ENCODE measurements at places on chromosomes 2 and 18.
A peak's percentile ranks its signal among the peaks of the same experiment; 100 is the strongest.

- no peak for DNase-seq
Observed at GRCh38 chr2:235527806-235528469, 34.1 kb downstream of the AGAP1 start.

- DNase-seq = no peak
Observed at GRCh38 chr2:213627054-213627710, 342.9 kb downstream of the SPAG16 start.

- no peak for DNase-seq
Observed at GRCh38 chr2:94872088-94872618, 923 bp downstream of the TEKT4 start.

DNA sequence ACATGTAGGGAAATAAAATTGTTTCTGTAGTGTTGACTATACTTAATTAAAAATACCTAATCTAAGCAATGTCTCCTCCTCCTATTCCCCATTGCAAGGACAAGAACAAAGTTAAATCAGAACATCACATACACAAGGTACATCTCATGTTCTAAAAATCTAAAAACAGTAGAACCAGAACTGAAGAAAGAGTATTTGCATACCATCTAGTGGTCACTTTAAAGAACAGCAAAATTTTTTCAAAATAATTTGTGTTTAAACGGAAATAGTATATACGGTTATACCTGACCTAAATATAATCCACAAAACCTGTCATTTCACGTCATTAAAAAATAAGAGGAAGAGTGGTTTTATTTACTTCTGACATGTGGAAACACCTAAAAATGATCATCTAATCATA is 294.3 kb upstream of the KCNH7 start:
- DNase-seq = no peak

- DNase-seq = no peak
Observed at GRCh38 chr2:105497094-105497493, 98.2 kb upstream of the FHL2 start.

DNA sequence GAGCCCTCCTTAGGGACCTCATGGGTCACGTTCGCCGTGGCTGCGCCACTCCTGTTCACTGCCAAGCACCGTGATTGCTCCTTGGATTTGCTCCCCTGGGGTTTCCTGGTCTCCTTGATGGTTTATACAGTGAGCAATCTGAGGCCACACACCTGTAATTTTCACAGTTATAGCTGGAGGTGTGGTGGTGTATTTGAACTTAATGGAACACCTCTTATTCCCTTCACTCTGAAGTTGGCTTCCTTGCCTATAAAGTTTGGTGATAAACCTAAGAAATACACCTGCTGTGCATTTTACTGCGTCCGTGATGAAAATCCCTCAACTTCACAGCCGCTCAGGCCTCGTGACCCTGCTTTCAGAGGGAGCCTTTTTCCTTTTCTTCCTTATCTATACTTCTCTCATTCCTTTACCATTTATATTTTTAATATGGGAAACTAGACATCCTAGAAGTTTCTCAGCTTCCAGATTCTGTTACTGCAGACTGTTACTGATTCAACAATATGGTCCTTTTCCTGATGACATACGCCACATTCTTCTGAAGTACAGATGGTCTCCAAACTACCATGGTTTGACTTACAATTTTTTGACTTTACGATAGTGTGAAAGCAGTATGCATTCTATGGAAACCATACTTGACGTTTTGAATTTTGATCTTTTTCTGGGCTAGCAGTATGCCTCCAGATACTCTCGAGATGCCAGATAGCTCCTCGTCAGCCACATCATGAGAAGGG is 8.6 kb downstream of the ATG4B start:
- no peak for DNase-seq

- no peak for DNase-seq
Observed at GRCh38 chr2:46801731-46802664, 113.6 kb downstream of the MCFD2 start.

DNA sequence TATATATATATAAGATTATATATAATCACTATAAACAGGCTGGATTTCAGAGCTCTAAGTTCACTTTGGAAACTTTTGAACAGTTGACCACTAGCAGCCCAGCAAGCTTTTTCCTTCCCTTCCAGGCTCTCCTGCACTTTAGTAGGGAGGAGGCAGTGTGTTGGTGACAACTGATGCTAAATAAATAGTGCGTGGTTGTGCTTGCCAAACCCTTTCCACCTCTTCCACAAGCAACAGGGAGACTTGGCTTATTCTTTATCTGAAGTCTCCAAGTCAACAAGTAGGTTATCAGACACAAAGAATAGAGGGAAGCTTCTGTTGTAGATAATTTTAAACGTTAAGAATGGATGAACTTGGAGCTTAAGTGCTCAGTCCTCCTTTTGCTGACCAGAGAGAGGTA is 408.2 kb upstream of the HNRNPA3 start:
- no peak for DNase-seq

- DNase-seq = no peak
Observed at GRCh38 chr2:23078784-23079434, 306.1 kb upstream of the KLHL29 start.

DNA sequence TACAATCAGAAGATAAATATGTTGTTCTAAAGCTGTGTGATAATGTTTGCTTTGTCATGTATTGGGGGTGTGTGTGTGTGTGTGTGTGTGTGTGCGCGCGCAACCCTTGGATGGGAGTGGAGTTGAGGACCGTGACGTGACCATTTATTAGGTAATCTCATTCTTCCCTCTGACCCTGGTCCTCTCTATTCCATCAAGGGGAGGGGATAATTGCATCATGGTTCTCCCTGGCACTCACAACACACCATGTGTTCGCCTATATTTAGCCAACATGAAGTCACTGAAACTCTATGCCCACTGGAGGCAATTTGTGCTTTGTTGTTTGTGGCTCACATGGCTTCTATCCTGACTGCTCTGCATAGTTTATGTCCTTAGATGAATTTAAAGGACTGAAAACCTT is 79.8 kb upstream of the LRPPRC start:
- DNase-seq = no peak

DNA sequence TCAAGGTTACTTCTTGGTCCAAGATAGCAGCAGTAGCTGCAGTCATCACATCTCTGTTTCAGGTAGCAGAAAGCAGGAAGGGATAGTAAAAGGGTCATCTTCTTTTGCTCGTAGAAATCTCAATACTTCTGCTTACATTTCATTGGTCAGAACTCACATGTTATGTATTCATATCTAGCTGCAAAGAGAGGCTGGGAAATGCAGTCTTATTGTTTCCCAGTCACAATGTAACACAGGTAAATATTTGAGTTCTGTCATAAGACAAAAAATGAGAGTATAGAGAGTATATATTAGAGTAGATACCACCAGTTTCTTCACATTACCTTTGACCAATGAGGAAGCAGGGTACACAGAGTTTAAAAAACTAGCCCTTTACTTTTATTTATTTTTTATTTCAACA is 132.4 kb upstream of the ITGA6 start:
- DNase-seq = no peak

GRCh38 chr18:56831988-56832387 is 180.8 kb downstream of the WDR7 start:
- DNase-seq = no peak

DNA sequence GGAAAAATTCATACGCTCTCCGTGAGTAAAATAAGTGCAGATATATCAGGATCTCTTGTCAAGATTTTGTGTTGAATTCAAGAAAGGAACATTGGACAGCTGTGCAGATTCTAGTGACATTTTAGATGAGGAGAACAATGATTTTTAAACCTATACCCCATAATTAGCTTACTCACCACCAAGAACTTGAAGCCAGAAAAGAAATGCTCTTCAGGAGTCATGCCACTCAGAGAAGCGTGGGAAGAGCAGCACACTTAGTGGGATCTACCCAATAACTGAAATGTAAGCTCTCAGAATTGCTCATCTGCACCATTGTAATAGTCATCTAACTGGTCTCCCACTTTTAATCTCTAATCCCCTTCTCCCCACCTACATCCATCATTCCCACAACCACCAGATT is 9.2 kb upstream of the ERMN start:
- DNase-seq = no peak

DNA sequence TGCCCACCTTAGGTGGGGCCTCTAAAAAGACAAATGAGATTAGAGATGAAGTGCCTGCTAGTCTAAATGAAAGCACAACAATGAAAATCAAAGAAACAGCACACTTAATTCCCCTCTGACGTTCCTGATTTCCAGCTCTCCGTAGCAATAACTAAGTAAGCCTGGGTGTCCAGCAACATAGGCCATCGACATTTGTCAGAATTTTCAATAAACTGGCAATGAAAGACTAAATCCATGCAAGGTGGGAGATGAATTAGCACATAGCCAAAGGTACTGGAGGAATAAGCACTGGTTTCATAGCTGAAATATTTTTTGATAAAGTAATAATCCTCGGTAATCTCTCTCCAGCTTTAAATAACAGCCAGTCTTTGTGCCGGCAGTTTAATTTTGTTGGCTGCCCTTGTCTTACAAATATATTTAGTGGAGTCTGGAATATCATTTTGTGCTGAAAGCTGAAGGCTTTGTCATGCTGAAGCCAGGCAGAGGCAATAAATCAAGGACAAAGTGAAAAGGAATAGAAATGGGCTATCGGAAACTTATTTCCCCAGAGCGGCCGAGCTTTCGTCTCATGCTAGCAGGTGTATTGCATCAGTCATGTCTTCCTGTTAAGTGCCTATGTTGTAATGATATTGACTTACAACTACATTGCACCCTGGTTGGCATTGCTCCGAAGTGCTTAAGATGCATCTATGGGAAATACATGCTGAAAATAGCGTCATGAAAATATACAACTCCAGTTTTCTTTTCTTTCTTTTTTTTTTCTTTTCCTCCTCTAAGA is 790.1 kb downstream of the CNTNAP5 start:
- no peak for DNase-seq

- DNase-seq = no peak
Observed at GRCh38 chr2:31384771-31385276, 29.7 kb downstream of the XDH start.

DNA sequence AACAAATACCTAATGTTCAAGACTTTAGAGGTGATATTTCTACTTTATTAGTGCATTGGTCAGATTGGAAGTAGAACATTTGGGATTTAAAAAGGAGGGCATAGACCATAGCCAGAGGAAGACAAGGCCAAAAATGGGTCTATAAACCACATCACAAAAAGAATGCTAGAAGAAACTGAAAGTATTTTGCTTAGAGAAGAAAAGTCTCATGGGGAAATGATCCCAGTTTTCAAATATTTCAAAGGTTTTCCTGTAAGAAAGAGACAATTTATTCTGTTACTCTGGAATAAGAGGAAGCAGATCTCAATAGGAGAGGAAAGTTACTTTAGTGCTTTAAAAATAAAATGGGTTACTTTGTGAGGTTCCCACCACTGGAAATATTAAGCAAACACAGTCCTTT is 341.4 kb downstream of the TNS1 start:
- no peak for DNase-seq

- no peak for DNase-seq
Observed at GRCh38 chr18:44761812-44762211, 81.1 kb downstream of the SETBP1 start.

DNA sequence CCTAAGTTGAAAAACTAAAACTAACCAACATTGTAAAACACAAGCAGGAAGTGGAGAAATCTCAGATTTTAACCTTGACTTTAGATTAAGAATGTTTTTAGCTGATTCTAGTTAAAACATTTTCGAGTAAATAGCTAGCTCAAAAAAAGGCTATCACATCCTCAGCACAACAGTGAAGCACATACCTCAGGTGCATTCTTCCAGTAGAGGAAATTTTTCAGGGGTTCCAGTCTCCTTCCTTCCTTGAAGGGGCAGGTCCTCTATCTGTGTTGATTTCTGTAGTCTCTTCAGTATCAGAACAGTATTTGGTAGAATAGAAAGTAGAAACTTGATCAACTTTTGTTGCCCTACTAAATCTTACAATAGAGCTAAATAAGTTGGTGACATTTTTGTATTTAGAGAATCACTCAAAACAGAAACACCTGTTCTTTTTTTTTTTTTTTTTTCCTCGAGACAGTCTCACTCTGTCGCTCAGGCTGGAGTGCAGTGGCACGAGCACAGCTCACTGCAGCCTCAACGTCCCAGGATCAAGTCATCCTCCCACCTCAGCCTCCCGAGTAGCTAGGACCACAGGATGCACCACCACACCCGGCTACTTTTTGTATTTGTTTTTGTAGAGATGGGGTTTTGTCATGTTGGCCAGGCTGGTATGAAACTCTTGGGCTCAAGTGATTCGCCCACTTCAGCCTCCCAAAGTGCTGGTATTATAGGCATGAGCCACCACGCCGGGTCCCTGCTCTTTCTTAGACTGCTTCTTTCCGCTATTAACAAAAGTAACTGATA is 6.9 kb upstream of the GPR155 start:
- DNase-seq = no peak

GRCh38 chr18:28357766-28358401 is 181.0 kb upstream of the CDH2 start:
- DNase-seq = no peak

DNA sequence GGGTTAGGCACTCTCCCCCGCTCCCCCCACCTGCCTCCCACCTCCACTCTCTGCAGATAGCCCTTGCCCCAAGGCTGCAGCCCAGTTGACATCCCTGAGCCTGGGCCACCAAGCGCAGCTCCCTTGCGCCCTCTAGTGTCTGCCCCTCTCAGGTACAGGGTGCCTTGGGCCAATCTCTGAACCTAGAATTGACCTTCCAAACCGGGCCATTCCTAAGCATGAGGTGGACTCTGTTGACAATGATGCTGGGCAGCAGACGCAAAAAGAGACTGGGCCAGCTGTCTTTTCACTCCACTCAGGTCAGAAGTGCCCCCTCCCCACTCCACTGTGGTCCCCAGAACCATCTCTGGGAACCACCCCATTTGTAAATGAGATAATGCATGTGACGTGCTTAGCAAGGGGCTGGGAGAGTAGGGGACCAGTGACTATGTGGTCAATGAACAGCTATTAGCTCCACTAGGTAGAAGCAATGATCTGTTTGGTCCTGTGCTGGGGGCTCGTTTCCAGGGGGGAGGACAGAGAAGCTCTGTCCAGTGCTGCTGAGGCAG is 43.3 kb upstream of the PLB1 start:
- peak; percentile 77 for DNase-seq

- no peak for DNase-seq
Observed at GRCh38 chr2:38074764-38075506, 1.0 kb downstream of the CYP1B1 start.

- DNase-seq = no peak
Observed at GRCh38 chr2:238456970-238457926, 30.5 kb downstream of the ASB1 start.

GRCh38 chr2:85037622-85038021 is 66.7 kb downstream of the KCMF1 start:
- no peak for DNase-seq

- no peak for DNase-seq
Observed at GRCh38 chr2:129735576-129735975, 243.9 kb upstream of the RAB6C start.

- DNase-seq = no peak
Observed at GRCh38 chr2:203237346-203238238, 1.2 kb upstream of the CYP20A1 start.

DNA sequence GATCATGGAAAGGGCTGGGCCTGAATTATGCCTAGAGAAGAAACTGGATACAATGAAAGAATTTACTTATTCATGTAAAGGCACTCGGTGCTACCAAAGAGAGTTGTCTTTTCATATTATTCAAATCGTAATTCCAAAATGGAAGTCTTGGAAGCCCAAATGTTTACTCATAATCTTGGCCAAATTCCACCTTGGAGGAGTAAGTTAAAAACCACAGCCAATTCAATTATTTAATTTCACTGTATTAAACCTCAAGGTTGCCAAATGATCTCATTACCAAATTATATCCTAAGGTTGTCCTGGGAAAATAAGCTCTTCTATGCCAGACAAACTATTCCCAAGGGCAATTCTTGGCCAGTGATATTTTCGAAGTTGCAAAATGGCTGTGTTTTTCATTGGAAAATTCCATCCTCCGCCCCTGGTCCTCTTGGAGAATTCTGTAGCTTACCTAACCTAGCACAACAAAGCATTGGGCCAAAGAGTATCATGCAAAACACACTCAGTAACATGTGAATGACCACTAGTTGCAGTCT is 11.1 kb upstream of the VPS4B start:
- no peak for DNase-seq

Measured in effector CD4-positive, alpha-beta T cell (primary cell).